ENCODE measurements at places on chromosomes 6 and 20.

DNA sequence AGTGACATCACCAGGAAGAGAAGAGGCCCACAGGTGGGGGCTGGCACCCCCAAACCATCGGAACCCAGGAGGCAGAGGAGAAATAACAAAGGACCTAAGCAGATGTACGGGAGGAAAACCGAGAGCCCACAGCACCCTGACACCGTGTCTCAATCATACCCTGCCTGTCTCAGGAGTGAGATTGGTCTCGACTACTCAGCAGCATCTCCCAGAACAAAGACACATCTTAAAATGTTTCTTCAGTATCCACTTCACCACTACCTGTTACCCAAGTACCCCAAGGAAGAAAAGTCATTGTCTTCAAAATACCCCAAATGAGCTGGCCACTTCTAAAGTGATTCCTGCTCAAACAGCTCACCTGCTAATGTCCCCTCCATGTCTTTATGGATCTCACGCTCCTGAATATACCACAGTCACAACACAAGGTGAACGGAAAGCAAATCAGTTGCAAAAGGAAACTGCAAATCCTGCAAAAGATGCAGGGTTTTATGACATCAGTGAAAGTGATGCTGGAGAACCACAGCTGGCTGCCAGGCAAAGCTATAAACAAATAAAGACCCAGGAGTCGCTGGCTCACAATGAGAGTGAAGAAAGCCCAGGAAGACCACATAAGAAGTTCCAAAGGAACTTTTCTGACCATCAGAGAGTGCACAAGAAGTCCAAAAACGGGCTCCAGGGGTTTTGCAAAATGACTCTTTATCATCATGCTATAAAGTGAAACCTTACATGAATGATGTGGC is 44.1 kb downstream of the PREX1 start:
- DNase-seq, result no peak

- DNase-seq, result no peak
These were observed 63.6 kb upstream of the SNRPB2 start for GRCh38 chr20:16666272-16666671.

DNA sequence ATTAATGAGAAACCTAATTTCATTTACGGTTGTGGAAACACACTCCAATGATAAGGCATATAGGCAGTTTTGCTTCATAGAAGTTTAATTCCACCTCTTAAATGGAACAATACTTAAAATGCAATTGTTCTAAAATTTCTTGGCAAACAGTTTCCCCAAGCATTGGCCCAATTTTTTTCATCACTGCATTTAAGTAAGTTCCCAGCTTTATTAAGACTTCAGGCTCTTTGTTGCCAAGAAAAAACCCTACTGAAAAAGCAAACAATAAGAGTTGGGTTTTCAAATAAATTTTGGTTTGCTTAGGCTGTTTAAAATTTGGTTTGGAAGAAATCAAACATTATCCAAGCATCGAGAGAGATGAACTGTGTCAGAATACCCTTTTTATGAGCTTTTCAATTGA is 690.9 kb upstream of the NRSN1 start:
- no peak for DNase-seq

GRCh38 chr20:53853111-53853713 is 217.2 kb downstream of the BCAS1 start:
- DNase-seq, result no peak

Data from substantia nigra (tissue), 51 donors.